ENCODE measurements at places on chromosomes 7 and 10.

- no peak for DNase-seq
Observed at GRCh38 chr10:44116474-44116873, 268.4 kb downstream of the CXCL12 start.

- DNase-seq, result no peak
Observed at GRCh38 chr7:31123321-31123720, 71.2 kb downstream of the ADCYAP1R1 start.

DNA sequence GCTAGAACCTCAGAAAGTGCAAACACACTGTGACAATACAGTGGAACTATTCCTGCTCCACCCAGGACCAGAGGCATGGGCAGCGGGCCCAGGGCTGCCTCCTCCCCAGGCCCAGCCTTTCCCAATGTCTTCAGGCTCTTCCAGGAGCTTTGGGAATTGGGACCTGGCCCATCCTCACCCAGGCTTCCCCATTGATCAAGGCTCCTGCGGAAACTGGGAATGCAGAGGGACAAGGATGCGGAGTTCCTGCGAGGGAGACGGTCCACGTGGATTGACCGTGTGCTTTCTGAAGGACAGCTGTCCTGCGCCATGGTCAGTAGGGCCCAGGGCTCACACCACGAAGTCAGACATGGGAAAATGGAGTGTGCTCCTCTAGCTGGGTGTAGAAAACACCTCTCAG is 56.6 kb downstream of the CSGALNACT2 start:
- no peak for DNase-seq

- no peak for DNase-seq
Observed at GRCh38 chr10:48634198-48634983, 29.5 kb upstream of the ARHGAP22 start.

DNA sequence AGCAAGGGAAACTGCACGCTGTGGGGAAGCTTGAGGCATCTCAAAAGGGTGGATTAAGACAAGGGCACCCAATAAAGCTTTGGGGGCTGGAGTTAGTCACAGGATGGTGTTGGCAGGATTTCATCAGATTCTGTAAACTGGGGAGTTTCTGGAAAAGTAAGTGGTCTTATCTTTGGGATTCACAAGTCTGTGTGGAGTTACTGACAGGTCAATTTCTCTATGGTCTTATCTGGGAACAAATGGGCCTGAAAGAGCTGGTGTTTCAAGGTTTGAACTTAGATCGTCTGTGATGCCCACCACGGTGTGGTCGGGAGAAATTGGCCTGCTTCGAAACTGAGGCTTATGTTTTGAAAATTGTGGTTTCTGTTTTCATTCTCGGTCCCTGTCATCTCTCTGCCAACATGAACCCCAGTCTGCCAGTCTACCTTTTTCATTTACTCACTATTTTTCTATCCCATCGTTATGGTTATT is 23.8 kb upstream of the AOAH start:
- no peak for DNase-seq
